ENCODE measurements at places on chromosomes 16 and 17. TPM values are rescaled to one million over a fixed set of nuclear protein-coding genes. Genes with fewer than 3 reads are reported as not detected.

SGCA gene
- total RNA-seq = not detected

PDIA2 gene
- total RNA-seq = not detected

VPS9D1 gene
- total RNA-seq = 31.7 TPM

TRPV2 gene
- total RNA-seq = 147 TPM

MAP2K6 gene
- total RNA-seq = 11.8 TPM

PRCD gene
- 1.1 TPM for total RNA-seq
